Stimulated activated CD4-positive, alpha-beta T cell treated with anti-CD3 and anti-CD28 coated beads, Interleukin-15, amount 100 ng/mL, for 48 hours (primary cell): ENCODE measurements at places on chromosomes 2 and 18.

- DNase-seq = no peak
Observed at GRCh38 chr2:131040661-131041401, 52.4 kb downstream of the FAM168B start.

GRCh38 chr2:74747411-74748080, 86.4 kb upstream of the HK2 start:
- no peak for DNase-seq

- no peak for DNase-seq
Observed at GRCh38 chr2:147351784-147352183, 493.0 kb upstream of the ACVR2A start.

GRCh38 chr18:45978084-45978483, 11.0 kb upstream of the EPG5 start:
- DNase-seq = no peak

DNA sequence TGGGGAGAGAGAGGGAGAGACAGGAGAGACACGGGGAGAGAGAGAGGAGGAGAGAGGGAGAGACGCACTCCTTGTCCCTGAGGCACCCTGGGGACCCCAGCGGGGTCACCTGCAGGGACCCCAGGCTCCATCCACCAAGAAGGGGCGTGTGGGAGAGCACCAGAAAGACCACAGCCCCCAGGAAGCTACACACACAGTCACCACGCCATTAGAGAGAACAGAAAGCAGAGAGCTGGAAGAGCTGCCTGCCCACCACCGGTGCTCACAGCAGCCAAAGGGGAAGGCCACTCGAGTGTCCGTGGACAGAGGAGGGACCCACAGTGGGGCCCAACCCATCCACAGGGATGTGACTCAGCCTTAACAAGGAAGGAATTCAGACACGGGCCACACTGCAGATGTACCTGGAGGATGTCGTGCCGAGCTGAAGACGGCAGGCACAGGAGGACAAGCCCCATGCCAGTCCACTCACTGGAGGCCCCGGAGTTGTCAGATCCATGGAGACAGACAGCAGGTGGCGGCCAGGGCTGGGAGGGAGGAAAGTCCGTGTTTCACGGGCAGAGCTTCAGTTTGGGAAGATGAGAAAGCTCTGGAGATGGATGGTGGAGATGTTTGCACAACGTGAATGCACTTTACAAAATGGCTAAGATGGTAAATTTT, 11.5 kb upstream of the NFATC1 start:
- DNase-seq = no peak

DNA sequence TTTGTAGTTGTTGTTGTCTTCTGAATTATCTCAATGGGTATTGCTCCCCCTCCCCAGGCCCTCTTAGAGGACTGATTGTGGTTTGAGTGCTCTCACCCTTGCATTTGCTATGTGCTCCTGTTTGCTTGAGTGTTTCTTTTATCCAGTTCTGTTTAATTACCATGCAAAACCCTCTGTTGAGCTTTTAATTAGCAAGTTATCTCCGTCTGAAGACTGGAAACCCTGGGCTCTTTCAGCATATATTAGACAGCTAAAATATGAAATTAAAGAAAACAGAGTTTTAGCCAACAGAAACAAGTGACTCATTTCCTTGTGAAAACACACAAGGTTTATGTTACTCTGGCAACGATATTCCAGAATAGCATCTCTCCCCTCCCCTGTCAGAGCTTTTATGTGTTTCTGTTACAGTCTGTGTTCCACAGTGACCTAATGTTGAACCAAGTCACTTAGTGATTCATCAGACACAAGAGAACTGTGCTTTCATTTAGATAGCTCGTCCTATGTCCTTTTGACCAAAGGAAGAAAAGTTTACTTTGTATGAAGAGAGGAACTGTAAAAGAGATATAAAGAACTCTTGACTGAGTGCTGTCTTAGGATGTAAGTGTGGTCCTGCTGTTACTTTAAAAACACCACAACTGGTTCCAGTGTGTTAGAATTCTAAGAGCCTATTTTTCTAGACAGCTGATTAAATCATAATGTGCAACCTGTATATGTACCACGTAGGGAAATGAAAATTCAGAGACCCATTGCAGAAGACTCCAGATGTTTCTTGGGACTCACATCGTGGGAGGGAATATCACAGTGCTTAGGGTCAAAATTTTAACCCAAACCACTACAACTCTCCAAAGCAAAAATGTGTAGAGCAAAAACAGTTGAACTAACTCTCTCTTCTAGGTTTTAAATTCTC, 172.8 kb upstream of the RBMS1 start:
- no peak for DNase-seq

- DNase-seq = no peak
Observed at GRCh38 chr2:118061135-118061955, 26.9 kb upstream of the INSIG2 start.

DNA sequence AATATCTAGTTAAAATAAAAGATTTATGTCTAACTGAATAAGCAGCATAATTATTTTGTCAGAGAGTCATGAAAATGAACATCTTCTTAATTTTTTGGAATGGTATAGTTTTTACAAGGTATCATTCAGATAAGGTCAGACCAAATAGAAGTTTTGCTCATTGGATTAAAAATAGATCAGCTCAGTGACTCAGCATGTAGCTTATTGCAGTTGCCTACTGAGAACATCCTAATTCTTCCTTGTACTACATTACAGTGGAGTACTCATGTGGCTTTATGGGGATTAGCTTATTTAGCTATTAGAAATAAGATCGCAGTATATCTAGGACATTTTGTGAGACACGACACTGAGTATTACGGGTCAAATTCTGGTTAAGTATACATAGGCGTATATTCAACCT, 38.2 kb upstream of the PPM1B start:
- no peak for DNase-seq

DNA sequence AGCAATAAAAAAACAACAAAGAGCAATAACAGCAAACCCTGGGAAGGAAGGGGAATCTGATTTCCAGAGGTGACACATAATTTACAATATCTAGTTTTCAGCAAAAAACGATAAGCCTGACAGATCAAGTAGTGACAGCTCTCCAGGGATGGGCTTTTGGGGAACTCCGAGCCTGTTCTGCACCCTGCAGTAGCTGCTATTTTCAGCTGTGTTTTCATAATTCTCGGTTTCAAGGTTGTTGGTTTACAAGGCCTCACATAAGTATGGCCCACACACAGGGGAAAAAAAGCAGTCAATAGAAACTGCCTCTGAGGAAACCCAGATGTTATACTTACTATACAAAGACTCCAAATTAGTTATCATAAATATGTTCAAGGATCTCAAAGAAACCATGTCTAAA, 67.7 kb upstream of the CTLA4 start:
- no peak for DNase-seq

DNA sequence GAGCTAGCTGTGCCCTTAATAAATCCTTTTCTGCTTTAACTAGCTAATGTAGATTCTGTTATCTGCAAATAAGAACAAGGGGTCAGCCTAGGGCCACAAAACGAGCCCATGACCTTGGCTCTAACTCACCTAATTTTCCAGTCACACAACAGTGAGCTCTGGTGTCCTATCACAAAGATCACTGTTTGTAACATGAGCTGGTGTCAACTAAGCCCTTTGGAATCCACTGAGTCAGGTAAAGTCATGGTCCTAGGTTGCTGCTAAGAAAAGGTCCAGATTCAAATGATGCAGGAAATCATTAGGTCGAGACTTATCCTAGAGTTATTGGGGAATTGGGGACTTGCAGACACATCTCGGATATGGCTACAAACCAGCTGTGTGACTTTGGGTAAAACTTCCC, 49.9 kb downstream of the ST8SIA5 start:
- no peak for DNase-seq

DNA sequence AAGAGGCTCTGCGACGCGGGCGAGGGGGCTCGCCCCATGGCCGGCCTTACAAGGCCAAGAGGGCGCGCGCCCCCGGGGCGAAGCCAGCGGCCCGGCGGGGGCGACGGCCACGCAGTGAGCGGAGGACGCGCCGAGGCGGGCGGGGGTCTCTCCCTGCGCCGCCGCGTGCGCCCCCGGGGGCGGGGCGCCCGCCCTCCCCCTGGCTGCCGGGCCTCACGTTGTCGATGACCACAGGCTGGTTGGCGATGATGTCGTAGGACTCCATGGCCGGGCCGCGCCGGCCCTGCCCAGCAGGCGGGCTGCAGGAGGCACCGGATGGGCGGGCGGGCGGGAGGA, 250 bp downstream of the ACTR1B start:
- DNase-seq = no peak

- DNase-seq = no peak
Observed at GRCh38 chr2:147683380-147683779, 161.4 kb upstream of the ACVR2A start.

- no peak for DNase-seq
Observed at GRCh38 chr18:35589546-35589945, 8.0 kb downstream of the GALNT1 start.

GRCh38 chr2:119860924-119861323, 101.2 kb downstream of the PTPN4 start:
- DNase-seq = no peak

DNA sequence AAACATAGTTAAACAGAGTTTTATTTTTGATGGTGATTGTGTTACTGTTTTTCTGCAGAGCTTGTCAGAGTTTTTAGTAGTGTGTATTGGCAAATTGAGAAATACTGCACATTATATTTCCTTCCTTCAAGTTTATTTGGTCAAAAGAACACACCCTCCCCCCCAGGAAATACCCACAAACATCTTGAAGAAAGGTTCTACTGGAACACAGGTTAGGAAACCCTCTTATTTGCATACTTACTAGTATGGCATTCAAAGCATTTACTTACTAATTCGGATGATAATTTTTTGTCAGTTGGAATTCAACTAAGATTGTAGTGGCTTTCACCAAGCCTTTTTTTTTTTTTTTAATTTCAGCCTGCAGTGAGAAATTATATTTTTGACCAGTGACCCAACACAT, 9.1 kb downstream of the CAB39 start:
- no peak for DNase-seq

DNA sequence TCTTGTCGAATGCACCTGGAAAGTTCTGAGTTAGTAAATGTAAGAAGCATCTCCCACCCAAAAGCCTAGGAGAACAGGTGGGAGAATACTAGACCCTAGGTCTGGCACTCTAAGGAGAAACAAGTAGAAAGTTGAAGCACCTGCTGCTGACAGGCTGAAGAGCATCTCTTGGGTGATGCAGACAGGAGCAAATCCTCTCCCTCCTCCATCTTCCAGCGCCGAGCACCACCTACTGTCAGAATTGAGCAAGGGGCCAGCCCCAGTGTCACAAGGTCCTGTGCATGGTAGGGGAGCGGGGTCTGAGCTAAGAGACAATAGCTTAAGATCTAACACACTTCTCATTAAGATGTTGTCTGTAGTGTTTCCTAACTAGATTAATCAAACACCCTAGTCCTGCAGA, 52.9 kb downstream of the HK2 start:
- DNase-seq = no peak

- no peak for DNase-seq
Observed at GRCh38 chr2:152651834-152652233, 65.4 kb downstream of the PRPF40A start.

- DNase-seq = no peak
Observed at GRCh38 chr2:5473635-5474034, 218.5 kb upstream of the SOX11 start.

DNA sequence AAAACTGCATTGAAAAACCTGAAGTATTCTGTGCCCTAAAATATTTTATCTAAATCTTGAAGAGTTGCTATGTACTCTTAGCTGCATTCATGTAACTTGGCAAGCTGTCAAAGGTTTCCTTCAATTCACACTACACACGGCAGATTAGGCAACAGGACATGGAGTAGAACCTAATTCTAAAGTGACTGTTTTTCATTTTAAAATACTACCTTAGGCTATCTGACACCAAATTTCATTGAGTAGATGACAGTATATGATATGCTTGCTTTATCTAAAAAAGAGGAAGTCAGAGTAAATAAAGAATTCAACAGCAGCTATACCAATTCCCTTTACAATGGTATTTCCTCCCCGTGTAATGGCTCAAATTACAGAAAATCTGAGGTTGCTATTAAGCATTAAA, 45.4 kb downstream of the EXOC6B start:
- no peak for DNase-seq

DNA sequence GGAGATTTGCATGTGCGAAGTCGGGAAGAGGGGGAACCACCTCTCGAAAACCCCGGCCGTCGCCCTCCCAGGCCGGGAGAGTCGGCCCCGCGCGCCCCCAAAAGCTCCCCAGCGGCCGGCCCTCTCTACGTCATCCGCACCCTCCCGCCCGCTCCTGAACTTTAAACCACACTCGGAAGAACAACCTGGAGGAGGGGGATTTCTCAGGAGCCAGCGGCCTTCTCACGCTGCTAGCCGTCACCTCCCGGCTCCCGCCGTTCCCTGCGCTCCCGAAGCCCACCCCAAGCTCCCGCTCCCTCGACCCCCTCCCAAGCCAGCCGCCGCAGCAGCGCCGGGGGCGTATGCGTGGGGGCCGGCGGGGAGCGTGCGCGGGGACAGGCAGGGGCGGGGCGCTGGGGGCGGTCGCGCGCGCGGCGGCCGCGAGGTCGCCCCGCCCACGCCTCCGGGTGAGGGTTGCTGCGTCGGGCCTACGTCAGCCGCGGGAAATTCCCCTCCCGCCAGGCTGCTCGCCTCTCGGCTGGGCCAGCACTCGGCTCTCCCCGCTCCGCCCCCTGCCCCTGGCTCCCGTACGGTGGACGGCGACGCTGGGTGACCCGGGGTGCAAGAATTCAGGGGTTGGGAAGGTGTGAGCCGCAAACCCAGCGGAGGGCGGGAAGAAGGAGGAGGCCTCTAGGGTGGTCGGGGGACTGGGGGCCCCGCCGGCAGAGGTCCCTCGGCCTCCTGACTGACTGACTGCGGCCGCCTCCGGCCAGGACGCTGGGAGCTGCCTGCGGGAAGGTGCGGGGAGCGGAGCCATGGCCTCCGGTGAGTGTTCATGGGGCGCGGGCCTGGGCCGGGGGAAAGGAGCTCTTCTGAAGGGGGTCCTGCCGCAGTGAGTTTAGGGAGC, at the start of gene REL:
Gene REL, plus strand, starts transcription at position 528 of the 886 bp plus-strand sequence. Its CDS starts 267 bp downstream, at position 795.
- peak; percentile 83 for DNase-seq

DNA sequence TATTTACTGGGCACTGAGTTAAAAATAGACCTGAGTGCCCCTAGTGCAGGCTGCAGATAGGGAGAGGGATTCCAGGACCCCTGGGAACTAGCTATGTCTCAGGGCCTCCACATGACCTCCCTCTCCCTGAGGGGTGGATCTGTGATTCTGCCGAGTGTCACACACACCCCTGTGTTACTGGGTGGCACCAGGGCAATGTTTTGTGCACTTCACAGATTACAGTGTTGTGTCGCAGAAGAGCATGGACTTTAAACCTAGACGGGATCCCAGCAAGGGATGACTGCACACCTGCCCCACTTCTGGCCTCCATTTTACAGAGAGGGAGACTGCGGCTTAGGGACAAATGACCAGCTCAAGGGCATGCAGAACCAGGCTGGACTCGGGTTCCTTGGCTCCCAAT, 65.6 kb downstream of the ZFP36L2 start:
- DNase-seq = no peak

GRCh38 chr2:33071591-33071990, 124.8 kb downstream of the LTBP1 start:
- DNase-seq = no peak

GRCh38 chr2:189014449-189015138, 40.4 kb downstream of the COL3A1 start:
- no peak for DNase-seq
